ENCODE measurements at places on chromosomes 2 and 18.

GRCh38 chr2:194385376-194385775 lies 1271.7 kb upstream of the SLC39A10 start:
- no peak for DNase-seq

GRCh38 chr2:219752726-219753125 lies 125.3 kb downstream of the SLC4A3 start:
- peak; percentile 20 for DNase-seq

DNA sequence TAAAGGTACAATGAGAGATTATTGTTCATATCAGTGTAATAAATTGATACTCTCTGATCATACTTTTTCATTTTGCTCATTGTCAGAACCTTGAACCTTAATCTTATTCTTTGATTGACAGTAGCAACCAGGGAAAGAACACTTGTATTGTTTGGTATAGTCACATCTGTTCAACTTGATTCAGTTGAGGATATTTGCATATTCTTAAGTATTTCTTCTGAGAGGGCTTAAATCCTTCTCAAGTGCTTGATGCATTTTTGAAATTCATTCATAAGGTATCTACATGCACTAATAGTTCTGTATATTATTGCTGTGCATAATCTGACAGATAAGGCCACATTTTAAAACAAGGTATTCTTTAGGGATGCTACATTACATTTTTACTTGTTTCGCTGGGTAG lies 118.9 kb downstream of the EHBP1 start:
- no peak for DNase-seq

DNA sequence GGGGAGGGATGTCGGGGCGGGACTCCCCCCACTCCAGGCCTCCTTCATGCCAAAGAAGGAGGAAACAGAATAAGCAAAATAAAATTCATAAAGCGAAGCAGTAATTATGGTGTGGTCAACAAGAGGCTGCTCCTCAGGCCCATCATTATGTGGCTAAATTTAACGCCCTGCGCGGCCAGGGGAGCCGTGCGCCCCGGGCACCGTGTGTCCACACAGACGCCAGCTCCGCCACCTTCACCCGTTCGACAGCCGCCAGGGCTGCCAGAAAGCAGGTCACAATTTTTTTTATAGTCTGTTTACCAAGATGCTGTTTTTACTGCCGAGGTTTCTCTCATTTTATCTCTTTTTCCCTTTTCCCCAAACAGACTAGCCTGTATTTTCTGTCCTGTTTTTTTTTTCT lies 31.0 kb downstream of the NHEJ1 start:
- no peak for DNase-seq

DNA sequence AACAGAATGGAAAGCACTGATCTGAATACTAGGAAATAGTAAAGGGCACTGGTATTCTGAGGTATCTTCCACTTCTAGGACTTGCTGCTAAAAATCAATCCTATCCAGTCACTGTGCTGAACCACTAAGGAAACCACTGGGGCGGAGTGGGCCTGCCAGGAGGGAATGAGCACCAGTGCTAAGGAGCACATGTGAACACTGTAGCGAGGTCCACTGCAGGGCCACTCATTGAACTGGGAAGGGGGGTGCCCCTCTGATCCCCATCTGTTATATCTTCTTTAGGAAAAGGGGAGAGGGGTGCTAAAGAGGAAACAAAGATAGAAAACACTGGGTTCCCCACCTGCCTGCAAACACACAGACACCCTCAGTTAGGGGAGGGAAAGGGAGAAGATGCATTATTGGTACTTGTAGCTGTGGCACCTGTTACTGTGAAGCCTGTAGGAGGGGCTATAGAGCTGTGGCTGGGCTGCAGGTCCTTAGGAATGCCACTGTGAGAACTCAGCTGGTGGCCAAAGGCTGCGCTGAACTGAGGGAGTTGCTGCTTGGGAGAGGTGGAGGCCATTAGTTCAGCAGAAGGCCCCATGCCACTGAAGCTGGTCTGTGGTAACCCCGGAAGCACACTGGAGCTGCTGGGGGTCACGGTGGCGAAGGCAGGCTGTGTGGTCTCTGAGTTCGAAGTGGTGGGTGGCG lies 81.8 kb downstream of the INO80D start:
- DNase-seq = peak; percentile 9

DNA sequence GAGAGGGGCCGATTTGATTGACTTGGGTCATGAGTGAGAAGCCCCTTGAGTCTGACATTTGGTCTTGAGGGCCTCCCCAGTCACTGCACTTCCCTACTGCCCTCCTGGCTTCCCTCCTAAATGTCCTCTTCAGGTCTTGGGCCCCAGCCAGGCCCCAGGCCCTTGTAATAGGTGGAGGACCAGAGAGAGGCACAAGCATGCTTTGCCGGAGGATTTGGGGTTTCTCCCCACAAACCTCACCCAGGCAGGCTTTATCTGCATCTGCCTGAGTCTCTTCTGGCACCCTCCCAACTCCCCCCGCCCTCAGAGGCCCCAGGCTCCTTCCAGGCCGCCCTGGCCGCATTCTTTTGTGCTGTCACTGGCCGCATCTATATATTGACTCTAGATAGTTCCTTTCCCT lies 270.7 kb downstream of the HAUS1 start:
- DNase-seq = no peak

DNA sequence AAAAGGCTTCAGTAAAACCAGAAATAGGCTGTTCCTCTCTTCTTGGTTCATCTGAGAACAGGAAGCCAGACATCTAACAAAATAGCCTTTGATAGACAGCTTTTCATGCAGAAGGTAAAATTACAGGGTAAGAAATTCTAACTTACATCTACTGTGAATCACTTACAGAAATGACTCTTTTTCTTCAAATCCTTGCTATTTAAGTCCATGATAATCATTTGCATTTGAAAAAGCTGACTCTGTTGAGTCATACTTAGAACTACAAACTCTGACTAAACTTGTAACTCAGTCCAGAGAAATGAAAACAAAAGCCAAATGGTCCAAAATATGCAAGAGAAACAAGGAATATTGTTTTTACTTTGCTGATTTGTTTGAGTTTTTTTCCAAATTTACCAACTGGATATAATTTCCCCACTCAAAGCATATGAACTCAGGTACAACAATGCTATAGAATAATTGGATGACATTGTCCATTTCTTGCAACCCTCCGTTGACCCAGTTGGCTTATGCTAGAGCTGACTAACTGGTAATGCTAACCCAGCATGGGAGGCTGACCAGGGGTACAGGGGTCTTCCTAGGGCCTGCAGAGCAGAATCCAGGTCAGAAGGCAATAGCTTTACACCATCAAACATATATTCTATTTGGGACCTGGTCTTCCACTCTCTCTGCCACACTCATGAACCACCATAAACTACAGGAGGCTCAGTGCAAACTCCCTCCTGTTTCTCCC lies 18.8 kb upstream of the MREG start:
- DNase-seq = no peak
